ENCODE measurements at places on chromosomes 2 and 18. TPM values are rescaled to one million over a fixed set of nuclear protein-coding genes. Genes with fewer than 3 reads are reported as not detected.
A peak's percentile ranks its signal among the peaks of the same experiment; 100 is the strongest.

GRCh38 chr18:21205695-21206094 lies 36.3 kb upstream of the GREB1L start:
- DNase-seq, result no peak

GRCh38 chr2:197121255-197121654 lies 189.3 kb downstream of the ANKRD44 start:
- DNase-seq, result no peak

- DNase-seq, result no peak
Observed at GRCh38 chr2:172742931-172743540, 7.4 kb downstream of the RAPGEF4 start.

DNA sequence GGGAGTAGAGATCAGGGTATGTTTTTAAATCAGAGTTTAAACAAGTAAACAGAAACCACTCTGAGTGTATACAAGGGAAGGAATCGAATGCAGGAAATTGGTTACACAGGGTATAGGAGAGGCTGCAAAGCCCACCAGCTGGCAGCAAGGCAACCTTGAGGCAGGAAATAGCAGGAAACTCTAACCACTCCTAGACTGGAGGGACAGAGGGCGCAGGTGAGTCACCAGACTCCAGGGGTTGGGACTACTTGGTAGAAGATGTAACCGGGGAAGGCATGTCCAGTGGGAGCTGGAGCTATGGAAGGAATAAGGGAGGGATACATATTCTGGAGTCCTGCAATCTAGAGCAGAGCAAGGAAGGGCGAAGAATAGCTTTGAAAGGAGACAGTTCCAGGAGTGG lies 152.3 kb downstream of the MEIS1 start:
- DNase-seq, result no peak

Gene KYNU
- total RNA-seq, result 7.5 TPM

DNA sequence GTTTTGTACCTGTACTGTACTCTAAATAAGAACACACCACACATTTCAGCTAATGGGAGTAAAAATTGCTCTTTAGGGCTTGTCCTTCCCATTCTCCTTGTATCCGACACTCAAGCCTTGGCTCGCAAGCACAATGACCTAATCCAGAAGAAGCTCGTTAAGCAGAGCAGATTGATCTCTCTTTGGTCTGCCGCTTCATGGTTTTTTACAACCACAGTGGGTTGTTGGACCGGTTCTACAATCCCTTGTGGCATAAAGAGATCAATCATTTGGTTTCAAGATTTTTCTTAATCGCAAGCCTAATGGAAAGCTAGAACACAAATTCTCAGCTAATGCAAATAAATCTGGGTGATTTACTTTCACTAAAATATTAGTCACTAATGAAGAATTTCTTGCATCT lies 662.1 kb downstream of the LRP1B start:
- no peak for DNase-seq

Gene PDK1
- total RNA-seq, result 12.0 TPM

Gene ASB18
- not detected for total RNA-seq

DNA sequence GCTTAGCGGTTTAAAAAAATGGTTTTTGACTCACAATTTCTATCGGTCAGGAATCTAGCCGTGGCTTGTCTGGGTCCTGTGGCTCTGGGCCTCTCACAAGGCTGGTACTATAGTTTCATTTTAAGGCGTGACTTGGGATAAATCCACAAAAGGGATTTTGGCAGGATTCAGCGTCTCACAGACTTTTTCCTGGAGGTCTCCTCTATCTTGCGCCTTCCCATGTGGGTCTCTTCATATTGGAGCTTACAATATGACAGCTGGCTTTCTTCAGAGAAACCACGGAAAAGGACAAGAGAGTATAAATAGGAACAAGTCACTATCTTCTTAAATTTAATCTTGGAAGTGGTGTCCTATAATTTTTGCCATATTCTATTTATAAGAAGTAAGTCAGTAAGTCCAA lies 250.5 kb downstream of the DSC3 start:
- no peak for DNase-seq

Gene CGREF1
- total RNA-seq, result 6.4 TPM

DNA sequence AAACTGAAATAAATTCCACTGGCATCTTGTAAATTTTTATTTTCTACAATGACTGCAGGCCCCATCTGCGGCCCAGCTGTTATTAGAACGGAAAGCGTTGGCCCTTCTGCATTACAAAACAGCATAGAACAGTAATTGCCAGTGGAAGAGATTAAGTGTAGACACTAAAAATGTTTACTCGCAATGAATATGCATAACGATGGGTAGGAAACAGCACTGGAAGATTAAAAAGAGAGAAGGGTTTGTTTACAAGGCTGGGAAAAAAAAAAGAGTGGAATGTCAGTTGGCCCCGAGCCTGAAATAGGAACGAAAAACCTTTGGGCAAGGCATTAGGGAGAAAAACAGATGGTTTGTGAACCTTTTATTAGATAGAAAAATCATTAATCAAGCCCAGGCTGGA lies 275.9 kb upstream of the TCF4 start:
- DNase-seq, result no peak

- DNase-seq, result no peak
Observed at GRCh38 chr18:45060102-45060501, 379.4 kb downstream of the SETBP1 start.

DNA sequence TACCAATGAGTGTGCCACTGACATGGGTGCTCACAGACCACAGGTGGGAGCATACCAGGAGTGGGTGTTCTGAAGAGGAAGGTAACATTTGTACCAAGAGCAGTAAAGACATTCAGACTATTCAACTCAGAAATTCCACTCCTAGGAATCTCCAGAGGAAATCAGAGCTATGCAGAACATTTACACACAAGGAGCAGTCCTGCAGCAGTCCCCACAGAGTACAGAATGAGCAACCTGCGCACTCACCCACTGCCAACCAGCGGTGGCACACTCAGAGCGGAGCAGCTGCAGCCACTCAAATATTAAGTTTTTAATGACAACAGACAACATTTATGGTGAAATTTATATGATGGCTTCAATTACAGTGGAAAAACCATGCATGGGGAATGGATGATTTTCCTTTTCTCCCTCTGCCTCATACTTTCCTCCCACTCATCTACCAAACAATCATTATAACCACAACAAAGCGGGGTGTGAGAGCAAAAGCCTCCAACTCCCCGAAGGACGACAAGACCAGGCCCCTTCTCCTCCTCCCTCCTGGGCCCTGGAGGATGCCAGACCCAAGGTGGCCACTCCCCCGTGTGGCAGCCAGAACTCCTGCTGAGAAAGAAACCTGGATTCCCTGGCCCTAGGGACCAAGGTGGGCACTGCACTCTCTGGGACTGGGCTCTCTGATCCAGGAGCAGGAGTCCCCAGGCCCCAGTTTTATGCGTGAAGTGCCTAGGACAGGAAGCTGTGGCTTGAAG lies 5.4 kb downstream of the HS6ST1 start:
- no peak for DNase-seq

Gene TMEM198
- 3.2 TPM for total RNA-seq

DNA sequence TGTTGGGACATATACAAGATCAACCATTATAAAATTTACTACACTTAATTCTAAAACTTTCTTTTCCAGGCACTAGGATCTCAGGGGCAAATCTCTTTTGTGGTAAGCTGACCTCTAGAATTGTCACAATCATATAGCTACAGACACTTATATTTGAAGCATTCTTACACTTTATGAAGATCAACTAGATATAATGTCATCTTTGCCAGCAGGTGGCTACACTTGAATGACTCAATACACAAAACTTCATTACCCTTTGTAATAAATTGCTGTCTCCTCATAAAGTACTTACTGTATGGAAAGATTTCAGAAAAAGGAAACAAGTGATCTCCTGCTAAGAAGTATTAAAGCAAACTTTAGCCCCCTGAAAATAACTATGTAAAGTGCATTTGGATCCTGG lies 77.8 kb downstream of the RDH14 start:
- DNase-seq, result no peak

DNA sequence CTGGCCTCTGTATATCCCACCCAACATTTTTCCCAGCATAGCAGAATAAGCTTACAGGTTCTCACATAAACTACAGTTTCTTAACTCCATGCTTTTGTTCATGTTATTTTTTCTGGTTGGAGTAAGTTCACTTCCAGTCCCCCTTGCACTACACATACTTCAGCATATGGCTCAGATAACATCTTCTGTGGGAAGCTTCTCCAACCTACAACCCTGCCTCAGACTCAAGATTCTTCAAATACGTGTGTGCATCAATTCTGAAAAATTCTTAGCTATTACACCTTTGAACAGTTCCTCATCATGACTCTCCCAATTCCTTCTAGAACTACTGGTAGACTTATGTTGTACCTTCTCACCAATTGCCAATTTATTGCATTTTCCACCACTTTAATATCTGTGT lies 7.5 kb upstream of the CPLX4 start:
- DNase-seq, result no peak

Gene CABLES1
- total RNA-seq, result 31.0 TPM

Gene CHRND
- total RNA-seq, result not detected

DNA sequence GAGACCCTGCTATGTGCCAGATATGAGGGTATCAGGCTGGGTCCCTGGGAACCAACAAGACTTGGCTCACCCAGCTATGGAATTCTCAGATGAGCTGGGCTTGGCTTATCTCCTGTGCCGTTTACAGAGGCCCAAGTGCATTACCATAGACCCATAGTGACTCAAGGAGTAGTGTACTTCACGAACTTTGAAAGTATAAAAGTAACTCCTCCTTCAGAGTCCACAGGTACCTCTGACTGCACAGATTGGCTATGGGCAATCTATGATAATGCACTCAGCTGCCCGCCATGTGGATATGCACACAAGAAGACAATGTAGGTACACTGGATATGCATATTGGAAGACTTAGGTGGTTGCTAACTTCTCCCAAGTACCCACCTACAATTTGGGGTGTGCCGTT lies 78.4 kb downstream of the QPCT start:
- DNase-seq, result no peak

DNA sequence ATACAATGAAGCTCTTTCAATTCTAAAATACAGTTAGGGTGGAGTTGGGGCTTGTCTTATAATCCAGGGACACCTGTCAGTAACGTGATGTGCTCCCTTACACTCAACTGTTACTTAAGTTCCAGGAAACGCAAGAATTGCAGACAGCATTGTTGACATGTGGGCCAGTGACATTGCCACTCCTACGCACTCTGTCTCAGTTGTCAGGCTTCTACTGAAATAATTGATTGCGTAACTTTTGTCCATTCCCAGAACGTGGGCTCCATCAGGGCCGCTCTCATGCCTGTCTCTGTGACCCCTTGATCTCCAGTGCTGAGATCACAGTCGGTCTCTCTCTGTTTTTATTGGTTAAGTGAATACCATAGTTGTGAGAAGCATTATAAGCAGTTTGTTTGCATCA lies 487.8 kb downstream of the GALR1 start:
- no peak for DNase-seq

- DNase-seq, result no peak
Observed at GRCh38 chr2:47720559-47720958, 62.4 kb upstream of the MSH6 start.

Gene CFAP65
- total RNA-seq, result not detected

DNA sequence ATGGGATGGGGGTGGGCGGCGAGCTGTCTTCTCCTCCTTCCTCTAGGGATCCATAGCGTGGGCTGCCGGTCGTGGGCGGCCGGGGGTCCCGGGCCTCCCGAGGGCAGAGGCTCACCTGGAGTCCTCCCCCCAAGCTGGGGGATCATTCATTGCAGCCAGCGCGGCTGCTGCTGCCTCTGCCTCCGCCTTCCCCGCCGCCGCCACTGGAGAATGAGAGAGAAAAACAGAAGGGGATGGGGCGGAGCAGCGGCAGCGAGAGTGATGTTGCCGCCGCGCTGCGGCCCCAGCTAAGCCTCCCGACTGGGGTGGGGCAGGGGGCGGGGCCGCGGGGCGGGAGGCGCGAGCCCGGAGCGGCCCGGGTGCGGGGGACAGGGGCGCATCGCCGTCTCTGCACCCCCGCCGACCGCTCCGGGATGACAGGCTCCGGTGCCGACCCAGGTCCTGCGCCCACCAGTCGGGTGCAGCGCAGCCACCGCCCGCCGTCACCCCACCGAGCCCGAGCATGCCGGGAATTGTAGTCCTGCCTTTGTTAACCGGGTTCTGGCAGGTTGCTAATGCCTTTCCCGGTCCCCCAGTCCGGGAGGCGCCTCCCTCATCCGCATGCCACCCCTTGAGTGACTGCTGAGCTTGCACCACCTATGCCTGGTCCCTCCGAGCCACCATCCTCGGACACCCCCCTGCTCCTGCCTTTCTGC lies at the start of gene KIF3C:
TSS of gene KIF3C (minus strand) at position 225 of the 695 bp plus-strand sequence. CDS start 580 bp downstream, outside the sequence.
- DNase-seq, result peak; percentile 41

Gene CRYBA2
- not detected for total RNA-seq

Gene SETBP1
- 34.2 TPM for total RNA-seq

DNA sequence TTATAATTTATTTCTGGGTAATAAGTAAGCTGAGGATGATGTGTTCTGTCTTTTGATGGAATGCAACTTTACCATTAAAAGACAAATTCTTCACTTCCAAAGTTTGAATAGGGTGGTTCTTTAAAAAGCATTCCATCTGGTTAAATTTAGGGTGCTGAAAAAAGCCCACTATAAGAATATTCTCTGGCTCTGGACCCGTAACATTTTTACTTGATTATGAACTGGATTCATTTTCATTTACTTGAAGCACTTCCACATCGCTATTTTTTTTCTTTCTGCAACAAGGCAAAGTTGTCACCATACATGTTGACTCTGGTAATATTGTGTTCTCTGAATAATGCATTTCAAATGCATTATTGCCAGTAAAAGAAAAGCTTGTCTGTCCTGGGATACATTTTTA lies 344.6 kb downstream of the SATB2 start:
- DNase-seq, result no peak

- no peak for DNase-seq
Observed at GRCh38 chr2:130185896-130186295, 3.8 kb downstream of the MZT2B start.

DNA sequence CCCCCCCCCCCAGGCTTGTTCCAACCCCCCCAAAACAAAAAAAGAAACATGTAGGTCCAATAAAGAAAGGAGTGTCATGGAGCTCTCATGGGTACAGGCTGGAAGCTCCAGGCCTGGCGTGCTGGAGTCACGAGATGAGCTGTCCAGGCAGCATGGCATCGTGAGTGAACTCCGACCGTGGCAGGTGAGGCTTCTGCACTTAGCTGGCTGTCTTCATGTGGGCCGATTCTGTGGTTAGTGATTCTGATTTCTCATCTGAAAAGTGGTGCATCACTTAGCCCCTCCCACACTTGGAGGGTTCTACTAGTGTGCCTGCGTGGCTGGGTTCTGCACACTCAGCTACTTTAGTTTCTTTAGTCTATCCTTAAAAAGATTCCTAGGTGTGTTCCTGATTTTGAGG lies 126.4 kb upstream of the MGAT5 start:
- no peak for DNase-seq

Measured in omental fat pad (tissue), 4 donors.